ENCODE measurements at places on chromosomes 12 and 14. TPM values are rescaled to one million over a fixed set of nuclear protein-coding genes. Genes with fewer than 3 reads are reported as not detected.

- no peak for ATAC-seq
Observed at GRCh38 chr14:35669782-35670181, 135.8 kb downstream of the INSM2 start.

GRCh38 chr12:29883525-29883924 lies 99.8 kb upstream of the TMTC1 start:
- no peak for ATAC-seq

The NOPCHAP1 gene
- 3.4 TPM for total RNA-seq

GRCh38 chr12:79374545-79374944 lies 316.2 kb downstream of the PAWR start:
- no peak for ATAC-seq

The KCNA5 gene
- 2.3 TPM for total RNA-seq

The OR10P1 gene
- not detected for total RNA-seq

The FKBP3 gene
- 32.6 TPM for total RNA-seq

DNA sequence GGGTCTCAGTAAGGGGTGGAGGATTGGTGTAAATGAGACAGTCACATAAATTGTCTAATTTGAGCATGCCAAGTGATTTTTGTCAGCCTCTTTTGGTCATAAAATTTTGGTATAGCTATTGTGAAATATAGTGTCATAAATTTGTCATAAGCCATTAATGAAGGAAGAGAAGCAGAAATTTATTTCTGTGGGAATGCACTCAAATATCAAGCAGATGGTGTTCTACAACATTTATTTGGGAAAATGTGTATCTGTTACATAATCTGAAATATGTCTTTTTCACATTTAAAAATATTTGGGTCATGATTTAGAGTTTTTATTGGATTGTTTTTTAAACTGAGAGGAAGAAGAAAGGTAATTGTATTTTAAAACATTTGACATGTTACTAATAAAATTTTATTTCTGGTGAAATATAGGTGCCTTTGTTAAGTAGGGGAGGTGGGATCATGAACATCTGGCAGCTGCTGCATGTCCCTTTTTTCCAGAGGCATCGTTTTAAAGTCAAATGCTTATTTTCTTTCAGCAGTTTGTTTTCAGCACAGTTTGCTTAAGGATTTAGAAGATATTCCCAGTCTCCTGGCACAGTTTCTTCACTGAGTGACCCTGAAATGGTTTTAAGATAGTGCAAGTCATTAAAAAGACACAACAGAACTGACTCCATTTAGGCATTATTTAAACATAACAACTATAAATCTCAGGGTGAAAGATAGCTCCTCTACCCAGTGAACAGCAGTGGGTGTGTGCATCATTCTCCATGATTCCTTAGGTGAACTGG lies 371.7 kb downstream of the SNAPC1 start:
- ATAC-seq = no peak

- ATAC-seq = no peak
Observed at GRCh38 chr12:106113042-106113441, 25.7 kb downstream of the NUAK1 start.

GRCh38 chr12:31117203-31118011 lies 43.7 kb downstream of the DDX11 start:
- no peak for ATAC-seq

- no peak for ATAC-seq
Observed at GRCh38 chr12:117441751-117442150, 80.3 kb upstream of the NOS1 start.

DNA sequence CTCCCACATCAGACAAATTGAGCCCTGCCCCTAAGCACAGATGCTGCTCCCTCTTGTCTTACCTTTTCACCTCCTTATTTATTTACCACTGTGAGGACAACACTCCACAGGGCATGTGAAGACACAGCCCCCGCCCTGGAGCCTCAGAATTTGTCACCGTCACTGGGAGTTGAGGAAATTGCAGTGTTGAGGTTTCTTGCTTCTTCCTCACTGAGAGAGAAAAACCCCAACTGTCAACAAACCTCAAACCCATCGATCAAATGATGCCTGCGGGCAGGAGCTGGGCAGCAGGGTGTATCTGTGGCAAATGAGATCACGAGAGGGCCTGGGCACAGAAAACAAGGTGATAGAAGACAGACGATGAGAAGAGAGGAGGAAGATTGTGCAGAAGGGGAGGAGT lies 30.5 kb upstream of the PLEKHG3 start:
- ATAC-seq = no peak

- ATAC-seq = no peak
Observed at GRCh38 chr14:99535448-99535847, 54.2 kb downstream of the CCNK start.

GRCh38 chr12:25764409-25764808 lies 194.1 kb upstream of the RASSF8 start:
- no peak for ATAC-seq

DNA sequence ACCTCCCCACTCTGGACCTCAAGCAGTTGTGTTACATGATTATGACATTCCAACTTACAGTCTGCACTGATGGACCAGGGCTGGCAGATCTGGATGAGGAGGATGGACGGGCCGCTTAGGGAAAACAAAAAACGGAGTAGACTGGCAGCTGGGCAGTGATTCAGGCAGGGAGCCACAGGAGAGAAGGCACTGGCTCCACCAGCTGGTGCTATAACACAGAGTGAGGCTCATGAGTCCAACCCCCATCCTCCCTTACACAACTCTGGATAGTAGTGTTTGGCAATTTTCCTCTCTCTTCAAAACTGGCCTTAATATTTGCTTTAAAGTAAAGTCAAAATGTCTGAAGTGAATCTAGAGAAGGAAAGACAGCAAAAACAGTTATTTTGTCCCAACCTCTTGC lies 9.7 kb upstream of the RIC8B start:
- no peak for ATAC-seq

The PPP1R36 gene
- total RNA-seq = 1.9 TPM

DNA sequence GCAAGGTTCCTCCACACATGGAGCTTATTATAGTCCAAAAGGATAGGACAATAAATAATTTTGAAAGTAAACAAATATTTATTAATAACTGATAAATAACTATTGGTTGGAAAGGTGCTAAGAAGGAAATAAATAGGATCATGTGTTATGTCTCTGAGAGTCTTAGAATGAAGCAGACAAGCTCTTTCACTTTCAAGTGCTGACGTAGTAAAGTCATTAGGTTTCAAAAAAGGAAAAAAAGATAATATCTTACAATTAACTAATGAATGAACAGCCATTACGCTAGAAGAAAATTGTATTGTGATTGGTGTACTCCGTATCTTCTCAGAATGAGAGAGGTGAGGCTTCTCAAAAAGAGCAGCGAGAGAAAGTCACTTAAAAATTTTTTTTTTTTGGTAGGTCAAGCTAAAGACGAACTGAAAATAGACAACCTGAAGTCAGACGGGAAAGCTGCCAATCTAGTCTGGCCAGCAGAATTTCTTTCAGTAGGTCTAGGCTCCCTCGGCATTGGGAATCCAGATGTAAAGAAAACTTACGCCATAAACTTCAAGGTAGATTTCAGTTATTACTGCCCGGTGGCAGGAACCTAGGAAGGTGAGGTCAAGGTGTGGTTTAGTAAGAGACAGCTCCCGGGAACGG lies 583 bp upstream of the LEMD3 start:
- ATAC-seq = peak; percentile 2

DNA sequence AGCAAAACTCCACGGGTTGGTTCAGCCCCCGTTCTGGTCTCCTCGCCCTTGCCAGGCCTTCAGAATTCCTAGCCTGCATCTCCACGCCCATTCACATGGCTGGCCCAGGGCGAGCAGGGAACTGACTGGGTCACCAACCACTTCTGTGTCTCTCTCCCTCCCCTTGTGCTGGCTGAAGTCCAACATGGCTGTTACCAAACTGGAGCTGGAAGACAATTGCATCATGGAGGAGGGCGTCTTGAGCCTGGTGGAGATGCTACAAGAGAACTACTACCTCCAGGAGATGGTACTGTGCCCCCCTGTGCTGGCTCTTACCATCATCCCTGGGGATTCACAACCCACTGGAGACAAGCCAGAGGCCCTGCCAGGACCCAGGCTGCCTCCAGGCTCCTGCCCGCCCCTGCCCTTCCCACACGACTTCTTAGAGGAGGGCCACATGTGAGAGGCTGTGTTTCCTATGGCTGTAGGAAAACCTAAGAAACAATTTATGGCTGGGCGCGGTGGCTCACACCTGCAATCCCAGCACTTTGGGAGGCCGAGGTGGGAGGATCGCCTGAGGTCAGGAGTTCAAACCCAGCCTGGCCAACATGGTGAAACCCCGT lies 9.9 kb downstream of the LRRC74A start:
- ATAC-seq = no peak

- ATAC-seq = no peak
Observed at GRCh38 chr12:89468648-89469326, 55.8 kb downstream of the GALNT4 start.

DNA sequence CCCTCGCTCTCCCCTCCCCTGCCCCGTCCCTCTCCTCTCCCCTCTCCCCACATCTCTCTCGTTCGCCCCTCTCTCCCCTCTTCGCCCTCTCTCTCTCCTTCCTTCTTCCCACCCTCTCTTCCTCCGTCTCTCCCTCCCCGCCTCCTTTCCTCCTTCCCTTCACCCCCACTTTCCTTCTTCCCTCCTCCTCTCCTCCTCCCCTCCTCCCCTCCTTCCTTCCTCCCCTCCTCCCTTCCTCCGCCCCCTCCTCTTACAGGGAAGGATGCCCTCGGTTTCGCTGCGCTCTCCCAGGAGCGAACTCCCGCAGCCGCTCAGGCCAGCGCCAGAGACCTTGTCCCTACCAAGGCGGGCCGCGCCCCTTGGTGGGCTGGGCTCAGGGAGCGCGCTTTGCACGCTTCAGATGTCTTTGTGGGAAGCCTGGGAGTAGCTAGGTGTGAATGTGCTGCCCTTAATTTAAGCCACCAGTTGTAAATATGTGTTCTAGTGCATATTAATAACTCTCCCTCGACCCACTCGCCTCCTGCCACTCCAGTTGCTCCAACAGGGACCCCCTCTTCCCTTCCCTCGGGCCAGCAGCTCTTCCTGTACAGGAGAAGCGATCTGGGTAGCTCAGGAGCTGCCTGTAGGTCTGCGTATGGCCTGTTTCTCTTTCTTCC lies 13.3 kb upstream of the MAP3K9 start:
- ATAC-seq = peak; percentile 25

DNA sequence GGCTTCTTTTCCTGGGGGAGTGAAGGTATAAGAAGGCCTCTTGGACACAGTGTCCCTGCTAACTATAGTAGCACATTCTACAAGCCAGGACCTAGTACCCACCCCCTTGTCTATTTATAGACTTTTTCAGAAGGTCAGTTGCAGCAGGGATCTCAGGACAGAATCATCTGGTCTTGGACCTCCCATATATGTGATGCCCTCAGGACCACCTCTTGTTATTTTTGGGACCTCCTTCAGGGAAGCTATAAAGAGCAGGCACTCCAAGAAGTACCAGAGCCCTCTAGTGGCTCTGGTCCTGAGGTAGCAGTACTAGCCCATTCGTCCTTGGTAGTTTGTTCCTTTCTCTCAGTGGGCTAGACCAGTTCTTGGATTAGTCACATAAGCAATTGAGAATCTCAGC lies 4.3 kb downstream of the COQ10A start:
- ATAC-seq = no peak

DNA sequence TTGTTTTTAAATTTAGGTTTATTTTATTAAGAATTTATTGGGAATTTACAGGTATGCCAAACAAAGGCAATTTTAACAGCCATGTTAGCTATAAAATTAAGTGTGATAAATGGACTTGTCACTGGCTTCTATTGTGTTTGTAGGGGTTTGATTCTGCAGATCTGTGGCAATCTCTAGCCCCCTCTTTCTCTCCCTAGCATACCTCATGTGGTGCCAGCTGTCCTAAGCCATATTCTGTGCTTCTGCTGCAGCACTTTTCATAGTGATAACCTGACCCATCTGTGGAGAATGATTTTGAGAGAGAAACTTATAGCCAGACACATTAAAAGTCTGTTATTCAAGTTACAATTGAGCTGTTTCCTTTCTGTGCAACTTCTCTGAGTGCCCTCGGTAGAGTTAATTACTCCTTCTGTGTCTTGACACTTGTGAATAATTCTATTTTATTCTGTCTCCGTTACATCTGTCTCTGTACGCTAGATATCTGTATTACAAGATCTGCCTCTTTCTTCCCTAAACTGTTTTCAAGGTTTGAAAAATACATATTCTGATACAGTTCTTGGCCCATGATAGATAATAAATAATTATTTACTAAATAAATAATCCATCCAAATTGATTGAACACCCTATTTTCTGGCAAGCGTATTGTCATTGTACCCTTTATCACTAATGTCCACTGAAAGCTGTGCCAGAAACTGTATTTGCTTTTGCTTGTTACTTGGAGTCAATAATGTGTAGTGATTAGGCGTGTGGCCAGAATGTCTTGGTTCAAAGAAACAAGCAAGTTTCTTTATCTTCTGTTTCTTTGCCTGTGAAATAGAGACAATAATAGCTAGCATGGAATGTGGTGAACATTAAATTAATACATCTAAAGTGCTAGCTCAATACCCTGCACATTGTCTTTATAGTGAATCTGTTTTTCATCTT lies 40.0 kb downstream of the FRS2 start:
- no peak for ATAC-seq

Measured in gastroesophageal sphincter (tissue), 4 donors.